ENCODE measurements at places on chromosomes 13 and 19. TPM values are rescaled to one million over a fixed set of nuclear protein-coding genes. Genes with fewer than 3 reads are reported as not detected.

- DNase-seq, result peak; percentile 93
Measured at GRCh38 chr19:42433503-42434260, 6.5 kb upstream of the LIPE start.

- no peak for DNase-seq
Measured at GRCh38 chr13:105799155-105799554, 736.3 kb downstream of the EFNB2 start.

DNA sequence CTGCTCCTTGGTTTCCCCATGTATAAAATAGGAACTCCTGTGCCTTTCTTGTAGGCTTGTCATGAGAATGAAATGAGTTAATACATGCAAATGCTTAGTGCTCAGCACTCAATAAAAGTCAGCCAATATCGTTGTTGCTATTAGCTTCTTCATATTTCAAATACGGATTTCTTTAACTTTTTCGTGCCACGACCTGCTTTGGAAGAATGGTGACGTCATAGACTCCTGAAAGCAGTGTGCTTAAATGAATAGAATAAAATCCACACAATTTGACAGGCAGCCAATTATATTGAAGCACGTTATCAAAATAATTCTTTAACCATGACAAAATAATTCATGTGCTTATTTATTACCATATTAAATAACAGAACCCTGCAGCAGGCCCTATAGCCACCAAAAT lies 26.6 kb upstream of the CDC16 start:
- DNase-seq, result no peak

- no peak for DNase-seq
Measured at GRCh38 chr19:38333245-38333644, 2.4 kb upstream of the CATSPERG start.

DNA sequence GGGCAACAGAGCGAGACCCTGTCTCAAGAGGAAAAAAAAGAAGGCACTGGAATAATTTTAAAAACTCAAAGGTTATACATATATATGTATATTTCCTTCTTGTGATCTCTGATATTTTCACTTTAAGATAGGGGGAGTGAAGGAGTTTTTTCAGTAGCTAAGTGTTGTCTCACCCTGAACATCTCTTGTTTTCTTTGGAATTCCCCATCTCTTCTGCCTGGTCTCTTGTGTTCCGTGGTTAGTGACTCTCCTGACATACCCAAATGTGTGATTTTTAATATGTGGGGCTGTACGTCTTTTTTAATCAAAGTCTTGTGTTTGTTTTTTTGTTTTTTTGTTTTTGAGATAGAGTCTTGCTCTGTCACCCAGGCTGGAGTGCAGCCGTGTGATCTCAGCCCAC lies 15.3 kb upstream of the KCTD4 start:
- DNase-seq, result no peak

SLC25A41 gene
- total RNA-seq, result 0.83 TPM

- DNase-seq, result no peak
Measured at GRCh38 chr19:43804432-43804831, 2.2 kb upstream of the LYPD5 start.

SPACA4 gene
- not detected for total RNA-seq

DNA sequence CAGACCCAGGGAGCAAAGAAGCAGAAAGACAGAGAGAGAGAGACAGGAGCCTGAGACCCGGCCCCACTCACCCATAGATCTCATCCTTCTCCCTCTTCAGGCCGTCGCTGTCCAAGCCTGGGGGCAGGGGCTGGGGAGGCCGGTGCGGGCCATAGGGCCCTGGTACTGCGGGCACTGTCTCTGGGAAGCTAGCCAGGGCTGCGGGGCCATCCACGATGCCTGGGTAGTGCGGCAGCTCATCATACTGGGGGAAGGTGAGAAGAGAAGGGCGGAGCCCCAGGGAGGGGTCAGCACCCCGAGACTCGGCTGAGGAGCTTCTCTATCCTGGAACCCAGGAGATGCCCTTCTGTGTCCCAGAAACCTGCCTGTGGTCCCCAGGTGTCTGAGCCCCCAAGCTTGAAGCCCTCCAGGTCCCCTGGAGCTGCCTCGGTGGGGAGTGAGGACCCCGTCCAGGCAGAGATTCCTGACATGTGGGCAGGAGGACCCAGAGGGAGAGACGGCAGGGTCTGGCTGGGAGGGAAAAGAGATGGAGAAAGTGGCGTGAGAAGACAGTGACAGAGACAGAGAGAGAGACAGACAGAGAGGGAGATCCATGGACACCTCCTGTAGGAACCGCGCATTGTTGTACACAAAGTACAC lies 2.1 kb downstream of the MEIS3 start:
- no peak for DNase-seq

DNA sequence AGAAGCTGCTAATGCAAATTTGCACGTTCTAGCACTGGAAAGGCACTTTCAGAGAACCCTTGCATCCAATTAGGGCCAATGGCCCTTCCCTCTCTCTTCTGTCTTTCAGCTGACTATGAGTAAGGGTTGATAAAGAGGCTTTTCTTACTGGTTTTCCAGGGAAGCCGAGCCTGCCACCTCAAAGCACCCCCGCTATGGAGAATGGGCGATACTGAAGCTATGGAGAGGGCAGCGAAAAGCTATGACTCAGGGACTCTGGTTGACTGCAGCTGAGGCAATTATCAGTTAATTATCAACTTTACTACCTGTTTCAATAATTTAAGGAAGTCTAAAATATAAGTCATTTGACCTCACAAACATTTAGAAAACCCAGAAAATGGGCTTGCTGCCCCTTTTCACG lies 115.8 kb downstream of the TRPC4 start:
- DNase-seq, result no peak

- DNase-seq, result no peak
Measured at GRCh38 chr13:74073274-74073673, 60.9 kb downstream of the KLF12 start.

DNA sequence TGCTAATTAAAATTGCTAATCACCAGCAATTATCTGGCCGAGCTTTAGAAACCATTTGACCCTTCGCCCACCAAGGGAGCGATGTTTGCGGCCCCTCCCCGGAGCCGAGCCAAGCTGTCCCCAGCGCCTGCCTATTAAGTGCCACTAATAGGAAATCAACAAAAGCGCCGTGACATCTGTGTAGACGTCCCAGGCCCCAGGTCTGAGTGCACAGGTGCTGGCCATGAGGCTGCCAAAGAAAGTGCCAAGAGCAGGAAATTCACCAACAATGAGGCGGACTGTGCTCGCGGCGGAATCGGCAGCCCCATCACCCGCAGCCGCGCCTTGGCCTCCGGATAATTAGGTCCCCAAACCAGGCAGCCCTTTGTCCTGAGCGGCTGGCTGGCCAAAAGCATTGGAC lies 44.5 kb upstream of the SPACA7 start:
- DNase-seq, result no peak

LAIR1 gene
- 5.1 TPM for total RNA-seq

- DNase-seq, result no peak
Measured at GRCh38 chr19:16824658-16825311, 4.4 kb upstream of the SIN3B start.

CYP4F8 gene
- total RNA-seq, result not detected

GRCh38 chr19:53960886-53961285 lies 1.9 kb upstream of the CACNG8 start:
- no peak for DNase-seq

TPTE2 gene
- not detected for total RNA-seq

GRCh38 chr13:44792096-44792495 lies 197.2 kb downstream of the NUFIP1 start:
- DNase-seq, result no peak

- DNase-seq, result no peak
Measured at GRCh38 chr13:65095161-65096082, 2134.7 kb downstream of the PCDH9 start.

PEAK3 gene
- 0.19 TPM for total RNA-seq

GRCh38 chr19:2062770-2063169 lies 11.7 kb upstream of the MKNK2 start:
- DNase-seq, result no peak

DNA sequence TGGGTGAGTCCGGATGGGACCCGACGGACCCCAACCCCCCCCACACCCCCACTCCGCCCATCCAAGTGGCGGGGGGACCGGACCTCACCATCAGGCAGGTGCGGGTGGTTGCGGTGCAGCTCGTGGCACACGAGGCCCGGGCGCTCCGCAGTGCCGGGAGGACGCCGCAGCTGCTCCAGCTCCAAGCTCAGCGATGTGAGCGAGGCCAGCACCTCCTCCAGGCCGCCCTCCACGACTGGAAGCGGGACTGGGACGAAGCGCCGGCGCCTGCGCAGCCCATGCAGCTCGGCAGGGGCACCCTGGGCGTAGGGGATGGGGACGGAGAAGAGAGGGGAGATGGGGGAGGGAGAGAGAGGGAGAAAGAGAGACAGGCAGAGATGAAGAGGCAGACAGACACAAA lies 30.1 kb upstream of the OLFM2 start:
- no peak for DNase-seq

DNA sequence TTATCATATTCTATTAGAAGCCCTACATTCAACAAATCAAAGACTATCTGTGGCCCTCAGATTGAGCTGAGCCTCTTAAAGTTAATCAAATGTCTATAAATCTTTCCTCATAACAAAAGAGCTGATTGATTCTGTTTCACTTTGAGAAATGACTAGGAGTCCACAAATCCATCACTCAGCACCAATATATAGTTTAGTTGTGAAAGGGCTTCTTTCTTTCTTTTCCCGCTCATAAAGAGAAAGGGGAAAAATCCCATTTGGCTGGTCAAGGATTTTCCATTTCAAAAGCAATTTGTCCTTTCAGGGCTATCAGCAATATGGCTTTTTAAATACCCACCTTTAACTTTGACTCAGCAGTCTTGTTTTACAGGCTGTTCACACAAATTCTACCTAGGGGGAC lies 408.5 kb upstream of the PCDH20 start:
- DNase-seq, result no peak

DNA sequence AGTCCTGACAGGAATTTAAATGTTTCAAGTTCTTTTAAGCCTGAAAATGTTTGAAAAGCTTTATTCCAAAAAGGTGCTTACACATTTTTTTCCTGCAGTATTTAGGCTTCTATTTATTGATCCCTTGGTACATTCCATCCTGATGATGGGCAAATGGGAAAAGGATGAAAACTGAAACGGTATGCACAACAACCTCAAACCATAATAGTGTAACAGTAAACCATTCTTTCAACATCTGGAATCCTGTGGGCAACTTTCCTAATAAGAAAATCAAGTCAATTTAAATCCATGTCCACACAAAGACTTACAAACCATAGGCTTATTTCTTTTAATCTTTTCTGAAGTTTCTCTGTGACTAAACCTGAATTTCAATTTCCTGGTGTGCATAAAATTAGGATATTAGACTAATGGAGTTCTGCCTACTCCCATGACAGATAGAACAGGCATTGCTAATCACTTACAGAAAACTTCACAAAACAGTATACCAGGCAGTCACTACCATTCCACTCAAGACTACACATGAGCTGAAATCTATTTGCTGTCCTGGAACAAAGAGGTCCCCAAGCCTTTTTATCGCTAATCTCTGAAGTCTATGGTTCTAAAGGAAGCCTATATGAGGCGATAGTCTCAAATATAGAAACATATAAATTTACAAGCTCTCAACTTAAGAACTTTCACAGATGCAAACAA lies 103.3 kb downstream of the DLEU7 start:
- DNase-seq, result no peak

- DNase-seq, result no peak
Measured at GRCh38 chr19:33426621-33427361, 53.3 kb downstream of the CEBPG start.

RXFP2 gene
- total RNA-seq, result not detected

- DNase-seq, result no peak
Measured at GRCh38 chr13:73061876-73062275, 3.1 kb downstream of the KLF5 start.

- DNase-seq, result no peak
Measured at GRCh38 chr19:15218501-15218900, 13.7 kb downstream of the EPHX3 start.

DNA sequence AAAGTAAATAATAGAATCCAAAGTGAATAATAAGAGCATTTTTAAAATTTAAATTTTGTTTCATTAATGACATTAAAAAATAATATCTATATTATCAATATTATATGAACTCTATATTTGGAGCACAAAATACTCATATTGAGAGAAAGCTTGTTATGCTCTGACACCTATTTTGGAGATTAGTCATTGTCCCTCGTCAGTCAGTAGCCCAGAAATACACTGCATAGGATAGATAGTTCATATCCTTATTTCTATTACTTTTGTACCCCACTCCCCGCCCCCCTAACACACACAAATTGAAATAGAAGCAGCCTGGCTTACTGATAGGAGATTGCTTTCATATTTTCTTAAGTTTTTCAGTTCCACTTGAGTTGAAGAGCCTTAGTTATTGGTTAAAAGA lies 652.8 kb downstream of the PCDH9 start:
- DNase-seq, result no peak

- DNase-seq, result no peak
Measured at GRCh38 chr13:80070024-80070703, 270.8 kb downstream of the SPRY2 start.

LILRB4 gene
- 1.2 TPM for total RNA-seq

MAP4K1 gene
- 1.5 TPM for total RNA-seq

ZNF146 gene
- 38.6 TPM for total RNA-seq

GRCh38 chr19:30792561-30793505 lies 420.6 kb downstream of the ZNF536 start:
- DNase-seq, result peak; percentile 49

DNA sequence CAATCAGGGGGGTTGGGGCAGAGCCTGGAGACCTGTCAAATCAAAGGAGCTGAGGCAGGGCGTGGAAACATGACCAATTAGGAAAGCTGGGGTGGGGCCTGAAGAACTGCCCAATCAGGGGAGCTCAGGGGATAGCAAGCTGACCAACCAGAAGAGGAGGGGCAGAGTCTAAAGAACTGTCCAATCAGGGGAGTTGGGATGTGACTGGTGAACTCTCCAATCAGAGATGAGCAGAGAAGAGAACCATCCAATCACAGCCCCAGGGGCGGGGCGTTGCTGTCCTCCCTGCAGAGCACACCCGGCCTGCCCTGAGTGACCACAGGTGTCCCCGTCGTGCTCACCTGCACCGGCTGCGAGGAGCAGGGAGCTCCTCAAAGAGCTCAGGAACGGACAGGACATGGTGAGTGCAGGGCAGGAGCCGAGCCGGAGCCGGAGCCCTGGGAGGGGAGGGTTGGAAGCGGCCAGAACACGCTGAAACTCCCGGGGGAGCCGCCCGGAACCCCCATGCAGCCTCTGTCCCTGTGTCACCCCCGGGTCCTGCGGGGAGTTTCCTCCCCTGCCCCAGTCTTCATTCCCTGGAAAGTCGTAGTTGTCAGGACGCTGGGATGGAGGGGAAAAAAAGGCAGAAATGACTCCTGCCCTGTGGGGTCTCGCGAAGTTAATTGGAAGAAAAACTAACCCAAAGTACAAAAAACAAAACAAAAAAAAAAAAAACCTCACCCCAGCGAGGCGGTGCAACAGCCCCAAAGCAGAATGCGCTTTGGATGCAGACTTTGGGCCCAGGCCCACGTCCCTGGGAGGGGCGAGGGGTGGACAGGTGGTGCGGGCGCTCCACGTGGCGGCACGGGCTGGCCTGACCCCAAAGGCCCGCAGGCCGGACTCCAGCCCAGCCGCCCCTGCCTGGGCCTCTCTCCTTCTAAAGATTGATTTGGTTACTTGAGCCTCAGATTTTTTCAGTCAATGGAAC lies at the start of gene ZNF556:
Gene ZNF556 (plus strand): TSS at position 311 of the 967 bp plus-strand sequence. CDS start 87 bp downstream, at position 398.
- DNase-seq, result no peak

DNA sequence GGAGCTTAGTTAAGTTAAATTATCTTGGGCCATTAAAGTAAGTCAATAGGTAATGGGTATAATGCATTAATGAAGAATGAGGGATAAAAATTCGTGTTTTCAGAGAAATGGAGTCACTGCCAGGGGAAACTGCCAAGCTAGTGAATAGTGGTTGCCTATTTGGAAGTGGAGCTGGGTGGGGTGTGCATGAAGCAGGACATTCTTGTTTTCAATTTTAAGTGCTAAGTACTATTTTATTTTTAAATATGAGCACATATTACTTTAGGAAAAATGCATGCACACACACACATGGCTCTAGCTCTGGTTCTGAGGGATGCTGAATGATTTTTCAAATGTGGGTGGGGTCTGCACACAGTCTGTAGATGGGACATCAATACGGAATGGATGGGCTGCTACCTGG lies 717.7 kb upstream of the SGCG start:
- no peak for DNase-seq

Data from cardiac septum (tissue), 1 donor.